ENCODE measurements at places on chromosomes 12 and 14.
A peak's percentile ranks its signal among the peaks of the same experiment; 100 is the strongest.

- no peak for DNase-seq
These were observed 98.9 kb downstream of the RBM19 start for GRCh38 chr12:113867258-113867657.

DNA sequence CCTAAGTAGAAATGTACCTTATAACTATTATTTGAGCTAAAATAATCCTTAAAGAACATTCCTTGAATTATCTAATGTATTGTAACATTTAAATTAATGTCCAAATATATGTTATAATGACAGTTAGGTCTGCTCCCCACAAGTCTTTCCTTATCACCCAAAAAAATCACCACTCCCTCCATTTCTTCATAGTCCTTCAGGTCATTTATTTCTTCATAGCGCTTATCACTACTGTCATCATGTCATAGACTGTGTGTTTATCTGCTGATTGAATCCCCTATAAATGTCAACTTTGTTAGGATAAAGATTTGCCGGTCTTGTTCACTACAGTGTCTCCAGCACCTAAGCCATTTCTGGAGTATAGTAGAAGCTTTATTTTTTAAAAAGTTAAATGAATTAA lies 12.0 kb downstream of the LUM start:
- DNase-seq: no peak

DNA sequence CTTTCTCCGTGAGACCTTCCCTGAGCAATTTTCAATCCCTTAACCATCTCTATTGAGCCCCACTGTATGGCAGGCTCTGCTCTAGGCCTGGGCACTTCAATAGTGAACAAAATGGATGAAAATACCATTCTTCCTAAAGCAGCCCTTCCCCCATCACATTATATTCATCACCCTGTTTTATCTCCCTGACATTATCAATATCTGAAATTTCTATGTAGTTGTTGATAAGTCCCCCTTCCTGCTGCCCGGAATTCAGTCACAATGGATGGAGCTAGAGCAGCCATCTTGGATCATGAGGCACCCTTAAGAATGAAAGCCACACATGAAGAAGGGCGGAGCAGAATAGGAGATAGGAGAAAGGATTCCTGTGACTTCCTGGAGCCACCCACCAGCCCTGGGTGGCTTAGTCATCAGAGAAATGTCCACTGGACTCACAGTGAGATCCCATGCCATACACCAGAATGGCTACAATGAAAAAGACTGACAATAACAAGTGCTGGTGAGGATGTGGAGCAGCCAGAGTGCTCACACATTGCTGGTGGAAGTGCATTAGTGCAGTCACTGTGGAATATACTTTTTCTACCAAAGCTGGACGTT lies 33.9 kb downstream of the SCARB1 start:
- DNase-seq: no peak

DNA sequence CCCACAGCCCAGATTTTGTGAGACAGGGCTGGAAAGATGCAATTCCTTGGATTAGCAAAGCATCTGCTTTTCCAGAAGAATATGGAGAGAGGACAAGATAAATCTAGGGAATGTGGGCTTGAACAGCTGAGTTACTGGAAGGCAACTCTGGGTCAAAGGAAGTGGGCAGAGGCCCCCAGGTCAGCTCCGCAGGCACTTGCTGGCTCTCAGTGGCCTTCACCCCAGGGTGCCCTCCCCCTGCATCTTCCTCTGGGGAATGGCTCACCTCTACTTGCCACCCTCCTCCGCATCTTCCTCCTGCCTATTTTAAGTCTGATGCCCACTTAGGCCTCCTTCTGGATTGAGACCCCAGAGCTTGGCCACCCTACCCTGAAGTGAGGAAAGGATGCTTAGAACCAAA lies 10.5 kb upstream of the PNMA1 start:
- DNase-seq: no peak

DNA sequence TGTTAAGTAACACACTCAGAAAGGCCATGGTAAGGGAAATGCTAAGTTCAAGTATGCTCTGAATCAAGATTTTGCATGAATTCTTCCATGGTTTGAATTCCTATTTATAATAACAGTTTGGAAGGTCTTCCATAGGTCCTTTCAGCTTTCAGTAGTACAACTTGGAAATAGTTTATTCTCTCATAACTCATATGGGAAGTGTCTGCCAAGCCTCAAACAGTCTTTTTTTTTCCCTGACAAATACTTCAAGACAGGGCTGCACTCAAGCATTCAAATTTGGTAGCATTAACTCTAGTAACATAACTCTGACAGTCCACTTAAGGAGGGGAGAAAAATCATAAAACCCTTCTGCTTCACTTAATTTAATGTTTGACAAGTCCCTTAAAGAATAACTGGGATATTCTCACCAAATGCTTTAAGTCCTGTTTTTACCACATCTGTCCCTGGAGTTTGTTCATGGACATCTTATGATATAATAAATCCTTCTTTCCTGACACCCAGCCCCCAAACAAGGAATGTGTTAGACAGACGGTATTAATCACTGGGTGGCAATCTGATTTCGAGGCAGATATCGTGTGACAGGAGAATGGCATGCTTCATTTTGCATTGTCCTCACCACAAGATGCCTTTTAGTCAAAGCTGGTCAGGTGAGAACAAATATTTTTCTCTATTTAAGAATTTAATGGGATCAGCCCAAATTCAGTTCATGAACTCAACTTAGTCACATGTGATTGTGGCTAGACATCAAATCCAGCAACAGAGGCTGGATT lies 165.7 kb downstream of the BMP4 start:
- no peak for DNase-seq

- DNase-seq: no peak
These were observed 240.8 kb upstream of the LHX5 start for GRCh38 chr12:113712481-113712880.

- DNase-seq: no peak
These were observed 43.3 kb downstream of the AEBP2 start for GRCh38 chr12:19482551-19483109.

DNA sequence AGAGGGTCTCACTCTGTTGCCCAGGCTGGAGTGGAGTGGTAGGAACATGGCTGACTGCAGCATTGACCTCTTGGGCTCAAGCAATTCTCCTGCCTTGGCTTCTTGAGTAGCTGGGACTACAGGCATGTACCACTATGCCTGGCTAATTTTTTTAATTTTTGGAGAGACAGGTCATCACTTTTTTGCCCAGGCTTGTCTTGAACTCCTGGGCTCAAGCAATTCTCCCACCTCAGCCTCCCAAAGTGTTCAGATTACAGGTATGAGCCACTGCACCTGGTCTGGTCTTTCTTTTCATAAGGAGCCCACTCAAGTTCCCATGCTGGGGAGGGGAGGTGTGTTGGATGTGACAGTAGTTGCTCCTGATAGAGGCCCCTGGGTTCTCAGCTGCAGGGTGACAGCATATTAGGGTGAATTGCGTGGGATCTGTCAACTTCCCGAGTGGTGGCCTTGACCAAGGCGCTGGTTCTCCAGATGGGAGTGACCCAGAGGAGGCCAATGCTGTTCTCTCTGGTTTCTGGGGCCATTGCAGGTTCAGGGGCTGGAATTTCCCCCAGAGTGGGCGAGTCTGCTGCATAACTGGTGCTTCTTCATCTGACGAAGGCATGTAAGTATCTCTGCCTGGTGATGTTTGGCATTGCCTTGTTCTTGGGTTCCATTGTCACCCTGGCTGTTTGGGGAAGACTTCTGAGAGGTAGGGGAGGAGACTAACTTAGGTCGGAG lies 52.4 kb upstream of the ESRRB start:
- DNase-seq: no peak

GRCh38 chr12:8032242-8033152 lies at the start of gene FOXJ2:
Gene FOXJ2, plus strand, starts transcription at chr12:8032716. Its CDS starts 7,117 bp downstream, at chr12:8039833.
- DNase-seq: peak; percentile 68
